ENCODE measurements at places on chromosomes 4 and X.

- no peak for DNase-seq
These were observed 43.9 kb downstream of the PTTG2 start for GRCh38 chr4:38004062-38004461.

GRCh38 chr4:150874338-150875226 is 140.5 kb downstream of the LRBA start:
- no peak for DNase-seq

DNA sequence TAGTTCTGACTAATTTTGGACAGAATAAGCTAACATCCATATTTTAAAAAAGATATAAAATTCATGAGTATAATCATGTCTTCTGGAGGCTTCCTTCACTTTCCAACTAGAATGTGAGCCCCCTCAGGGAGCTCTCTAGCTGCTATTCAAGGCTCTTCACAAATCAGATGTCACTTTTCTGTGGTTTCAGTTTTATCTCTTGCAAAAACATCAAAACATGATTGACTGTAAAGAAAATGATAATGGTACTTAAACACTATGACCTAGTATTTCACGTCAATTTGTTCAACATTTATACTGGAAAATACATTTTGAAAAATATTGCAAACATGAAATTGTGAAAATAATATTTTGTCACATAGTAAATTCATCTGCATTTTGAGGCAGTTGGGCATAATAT is 234.2 kb downstream of the UNC5C start:
- DNase-seq, result no peak

DNA sequence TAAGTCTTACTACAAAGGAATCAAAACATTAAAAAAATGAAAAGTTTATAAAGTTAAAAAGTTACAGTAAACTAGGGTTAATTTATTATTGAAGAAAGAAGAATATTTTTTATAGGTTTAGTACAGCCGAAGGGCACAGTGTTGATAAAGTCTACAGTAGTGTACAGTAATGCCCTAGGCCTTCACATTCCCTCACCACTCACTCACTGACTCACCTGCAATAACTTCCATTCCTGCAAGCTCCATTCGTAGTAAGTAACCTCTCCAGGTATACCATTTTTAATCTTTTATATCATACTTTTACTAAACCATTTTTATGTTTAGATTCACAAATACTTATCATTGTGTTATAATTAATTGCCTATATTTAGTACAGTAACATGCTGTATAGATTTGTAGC is 307.5 kb upstream of the FAM241A start:
- DNase-seq, result no peak

GRCh38 chrX:72060196-72060920 is 71.4 kb downstream of the RTL5 start:
- DNase-seq, result no peak

DNA sequence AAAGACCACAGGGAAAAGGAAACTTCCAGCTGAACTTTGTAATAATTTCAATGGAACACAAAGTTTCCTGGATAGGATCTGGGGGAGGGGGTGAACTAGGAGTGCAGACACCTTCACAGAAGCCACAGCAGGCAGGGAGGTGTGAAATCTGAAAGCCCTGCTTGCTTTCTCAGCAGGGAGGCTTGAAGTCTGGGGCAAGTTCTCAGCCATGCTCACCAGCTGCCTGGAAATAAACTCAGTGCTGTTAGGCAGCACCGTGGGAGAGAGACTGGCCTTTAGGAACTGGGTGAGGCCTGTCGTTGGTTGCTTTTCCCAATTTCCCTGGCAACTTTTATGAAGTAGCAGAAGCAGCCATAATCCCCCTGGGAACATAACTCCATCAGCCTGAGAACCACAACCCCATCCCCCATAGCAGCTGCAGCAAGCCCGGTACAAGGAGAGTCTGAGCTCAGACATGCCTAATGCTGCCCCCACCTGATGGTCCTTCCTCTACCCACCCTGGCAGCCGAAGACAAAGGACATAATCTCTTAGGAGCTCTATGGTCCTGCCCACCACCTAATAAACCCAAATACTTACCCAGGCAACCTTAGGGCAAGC is 39.2 kb upstream of the NMU start:
- no peak for DNase-seq

DNA sequence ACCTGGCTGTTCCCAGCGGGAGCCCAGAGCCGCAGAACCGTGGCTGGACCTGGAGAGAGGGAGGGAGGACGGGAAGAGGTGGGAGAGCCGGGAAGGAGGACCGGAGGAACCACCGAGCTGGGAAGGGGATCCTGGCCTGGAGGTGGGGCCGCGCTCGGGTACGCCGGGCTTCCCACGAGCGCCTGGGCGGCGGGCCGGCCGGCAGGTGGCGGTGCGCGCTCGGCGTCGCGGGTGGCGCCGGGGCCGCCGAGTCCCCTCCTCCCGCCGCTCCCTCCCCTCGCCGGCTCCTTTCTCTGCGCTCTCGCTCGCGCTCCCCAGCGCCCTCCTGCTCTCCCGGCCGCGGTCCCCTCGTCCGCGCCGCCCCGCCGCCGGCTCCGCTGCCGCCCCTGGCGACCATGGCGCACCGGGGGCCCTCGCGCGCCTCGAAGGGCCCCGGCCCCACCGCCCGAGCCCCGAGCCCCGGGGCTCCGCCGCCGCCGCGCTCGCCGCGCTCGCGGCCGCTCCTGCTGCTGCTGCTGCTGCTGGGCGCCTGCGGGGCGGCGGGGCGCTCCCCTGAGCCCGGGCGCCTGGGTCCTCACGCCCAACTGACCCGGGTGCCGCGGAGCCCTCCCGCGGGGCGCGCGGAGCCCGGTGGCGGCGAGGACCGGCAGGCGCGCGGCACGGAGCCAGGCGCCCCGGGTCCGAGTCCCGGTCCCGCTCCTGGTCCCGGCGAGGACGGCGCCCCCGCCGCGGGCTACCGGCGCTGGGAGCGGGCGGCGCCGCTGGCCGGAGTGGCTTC is at the start of gene SORCS2:
Gene SORCS2 (plus strand): TSS at position 287 of the 778 bp plus-strand sequence.
- DNase-seq, result no peak

DNA sequence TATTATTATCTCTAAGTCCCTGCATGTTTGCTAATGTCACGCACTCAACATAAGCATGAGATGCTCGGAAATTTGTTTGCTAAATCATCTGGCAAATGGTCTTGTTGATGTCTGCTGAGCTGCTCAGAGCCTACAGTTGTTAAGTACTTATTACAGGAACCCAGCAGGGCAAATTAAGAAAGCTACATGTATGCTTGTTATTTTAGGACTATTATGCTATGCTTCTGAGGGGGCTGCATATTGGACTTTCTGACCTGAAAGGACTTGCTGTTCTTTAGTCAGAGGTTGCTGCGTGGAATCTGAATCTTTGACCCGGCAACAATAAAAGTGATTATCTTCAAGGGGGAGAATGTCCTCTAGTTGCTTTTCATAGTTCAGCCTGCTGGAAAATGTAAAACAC is 36.3 kb upstream of the TENM3 start:
- DNase-seq, result no peak

GRCh38 chrX:10795721-10796120 is 175.3 kb upstream of the MID1 start:
- DNase-seq, result no peak

DNA sequence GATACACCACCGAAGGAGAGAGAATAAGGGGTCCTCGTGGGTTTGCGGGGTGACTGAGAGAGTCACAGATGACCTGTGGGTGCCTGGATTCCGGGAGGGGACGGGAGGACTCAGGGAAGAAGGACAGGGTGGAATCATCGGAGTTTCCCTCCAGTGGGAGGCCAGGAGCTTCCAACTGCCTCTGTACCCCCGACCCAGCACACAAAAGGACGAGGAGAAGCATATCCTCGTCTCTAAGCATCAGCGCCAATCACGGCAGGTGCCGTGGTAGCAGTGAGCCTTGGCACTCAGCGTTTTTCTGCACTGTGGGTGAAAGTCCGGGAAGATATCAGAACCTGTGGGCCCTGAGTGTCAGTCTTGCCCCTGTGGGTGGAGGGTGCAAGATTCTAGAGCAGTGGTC is 62.0 kb downstream of the ASMT start:
- DNase-seq, result no peak

- no peak for DNase-seq
These were observed 353.3 kb upstream of the MAGEB16 start for GRCh38 chrX:35444671-35445355.

DNA sequence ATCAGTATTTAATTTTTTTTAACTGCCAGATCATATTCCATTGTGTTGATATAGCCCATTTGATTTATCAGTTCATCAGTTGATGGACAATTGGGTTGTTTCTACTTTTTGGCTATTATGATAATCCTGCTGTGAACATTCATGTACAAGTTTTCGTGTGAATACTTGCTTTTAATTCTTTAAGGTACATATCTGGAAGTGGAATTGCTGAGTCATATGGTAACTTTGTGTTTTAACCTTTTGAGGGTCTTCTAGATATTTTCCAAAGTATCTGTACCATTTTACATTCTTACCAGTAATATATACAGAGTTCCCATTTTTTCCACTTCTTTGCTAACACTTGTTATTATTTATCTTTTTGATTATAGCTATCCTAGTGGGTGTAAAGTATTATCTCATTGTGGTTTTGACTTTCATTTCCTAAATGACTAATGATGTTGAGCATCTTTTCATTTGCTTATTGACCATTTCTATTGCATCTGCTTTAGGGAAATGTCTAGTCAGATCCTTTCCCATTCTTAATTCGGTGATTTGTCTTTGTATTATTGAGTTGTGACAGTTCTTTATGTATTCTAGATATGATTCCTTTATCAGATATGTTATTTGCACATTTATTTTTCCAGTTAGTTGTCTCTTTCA is 75.2 kb upstream of the NUDT6 start:
- DNase-seq, result no peak

- no peak for DNase-seq
These were observed 22.9 kb upstream of the KDM5C start for GRCh38 chrX:53247928-53248327.

DNA sequence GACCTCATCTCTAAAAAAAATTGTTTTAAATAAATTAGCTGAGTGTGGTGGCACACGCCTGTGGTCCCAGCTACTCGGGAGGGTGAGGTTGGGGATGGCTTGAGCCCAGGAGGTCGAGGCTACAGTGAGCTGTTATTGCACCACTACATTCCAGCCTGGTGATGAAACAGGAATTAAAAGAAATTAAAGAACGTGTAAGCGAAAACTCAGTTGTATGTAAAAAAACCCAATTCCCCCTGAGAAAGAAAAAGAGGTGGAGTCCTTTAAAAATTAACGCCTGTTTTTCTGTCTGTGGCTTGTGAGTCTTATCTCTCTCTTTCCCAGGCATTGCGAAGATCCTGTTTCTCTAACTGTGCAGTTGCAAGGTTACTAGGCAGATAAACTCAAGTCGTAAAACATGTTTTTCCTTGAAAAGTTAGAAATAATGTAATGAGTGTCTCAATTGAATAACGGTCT is 22.1 kb downstream of the EPGN start:
- DNase-seq, result no peak

DNA sequence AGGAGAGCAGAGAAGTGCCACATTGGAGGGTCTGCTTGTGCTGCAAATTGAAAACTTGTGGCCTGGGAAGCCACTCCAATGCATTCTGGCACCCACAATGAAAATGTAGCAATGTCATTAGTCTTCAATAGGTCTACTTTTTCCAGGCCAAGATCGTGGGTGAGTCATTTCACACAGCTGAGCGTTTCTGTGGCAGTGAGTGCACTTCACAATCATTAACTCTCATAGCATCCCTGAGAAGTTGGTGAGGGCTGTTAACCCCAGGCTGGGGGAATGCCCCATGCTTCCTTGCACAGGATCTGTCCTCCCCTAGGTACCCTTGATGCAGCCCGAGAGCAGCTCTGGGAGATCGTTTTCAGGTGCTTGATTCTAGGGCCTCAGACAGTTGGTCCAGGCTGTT is 196.8 kb upstream of the ATP6AP2 start:
- DNase-seq, result no peak

- no peak for DNase-seq
These were observed 47.5 kb downstream of the ZGRF1 start for GRCh38 chr4:112589206-112589605.

- no peak for DNase-seq
These were observed 34.1 kb downstream of the FHDC1 start for GRCh38 chr4:152970102-152970820.

- DNase-seq, result no peak
These were observed 14.6 kb downstream of the RBBP7 start for GRCh38 chrX:16855363-16856075.

GRCh38 chr4:30821859-30822612 is 101.9 kb downstream of the PCDH7 start:
- no peak for DNase-seq

DNA sequence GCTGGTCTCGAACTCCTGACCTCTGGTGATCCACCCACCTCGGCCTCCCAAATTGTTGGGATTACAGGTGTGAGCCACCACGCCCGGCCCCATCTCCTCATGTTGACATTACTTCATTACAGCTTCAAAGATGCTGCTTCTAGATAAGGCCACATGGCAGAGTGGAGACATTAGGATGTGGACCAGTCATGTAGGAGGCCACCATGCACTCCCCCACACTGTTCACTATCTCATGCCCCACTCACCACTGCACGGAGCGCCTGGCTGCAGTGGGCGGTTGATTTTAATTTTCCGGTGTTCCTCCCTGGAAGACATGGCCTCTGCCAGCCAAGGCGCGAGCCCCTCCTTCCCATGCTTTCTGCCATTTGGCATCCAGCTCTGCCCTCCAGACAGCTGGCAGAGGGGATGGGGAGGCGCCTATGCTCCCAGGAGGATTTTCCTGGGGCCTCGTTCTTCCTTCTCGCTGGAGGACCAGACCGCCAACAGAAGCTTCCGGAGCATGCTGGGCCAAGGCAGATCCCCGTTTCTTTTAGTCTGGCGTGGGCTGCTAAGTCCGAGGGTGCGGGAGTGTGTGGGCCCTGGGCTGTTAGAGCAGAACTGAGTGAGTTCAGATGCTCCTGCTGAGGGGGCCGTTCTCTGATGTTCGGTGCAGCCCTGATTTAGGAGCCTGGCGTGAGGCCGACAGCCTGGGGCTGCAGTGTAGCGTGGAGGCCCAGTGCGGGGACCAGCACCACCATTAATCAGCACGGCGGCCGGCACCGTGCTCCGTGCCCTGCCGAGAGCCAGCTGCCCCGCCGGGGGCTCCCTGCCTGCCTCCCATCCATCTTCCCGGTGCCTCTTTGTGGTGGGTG is 93.1 kb downstream of the SORCS2 start:
- no peak for DNase-seq

DNA sequence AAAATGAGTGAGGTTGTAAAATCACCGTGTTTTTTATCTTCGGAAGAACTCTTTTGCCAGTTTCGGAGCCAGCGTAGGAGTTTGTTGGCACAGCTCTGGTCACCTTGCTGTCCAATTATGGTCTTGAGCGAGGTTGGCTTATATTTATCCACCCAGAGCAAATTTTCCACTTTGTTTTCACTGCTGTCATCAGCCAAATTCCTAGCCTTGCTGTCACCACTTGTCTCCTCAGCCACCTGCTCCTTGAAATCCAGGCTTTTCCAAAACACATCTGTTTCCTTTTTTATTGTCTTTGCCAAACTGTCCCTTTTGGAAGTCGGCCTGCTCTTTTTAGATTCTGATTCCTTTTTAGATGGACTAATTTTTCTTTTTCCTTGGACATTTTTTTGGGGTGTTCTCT is 57.6 kb downstream of the RFC1 start:
- DNase-seq, result no peak

DNA sequence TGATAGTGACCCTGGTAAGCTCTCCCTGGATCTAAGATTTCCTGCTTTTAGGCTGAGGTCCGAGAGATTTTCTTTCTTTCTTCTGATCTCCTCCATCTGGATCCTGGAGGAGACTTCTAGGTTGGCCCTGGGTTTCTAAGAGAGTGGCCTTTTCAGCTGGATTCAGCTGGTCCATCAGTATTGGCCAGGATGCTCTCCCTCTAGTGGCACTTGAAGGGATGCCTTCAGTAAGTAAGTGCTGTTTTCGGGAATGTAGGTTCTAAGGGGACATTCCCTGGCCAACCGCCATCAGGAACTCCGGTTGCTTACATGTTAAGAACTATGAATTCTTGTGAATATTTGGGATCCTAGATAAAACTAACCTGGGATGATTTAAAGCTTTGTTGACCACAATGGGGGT is 56.9 kb downstream of the SERTM2 start:
- no peak for DNase-seq

GRCh38 chr4:32189130-32189529 is 1469.0 kb downstream of the PCDH7 start:
- DNase-seq, result no peak
